HTR-8/SVneo (cell line): ENCODE measurements at places on chromosomes 7 and 10.

- DNase-seq, result no peak
These were observed 24.2 kb downstream of the MGMT start for GRCh38 chr10:129491123-129491734.

GRCh38 chr10:24545585-24545984 lies 178.1 kb downstream of the ARHGAP21 start:
- no peak for DNase-seq

DNA sequence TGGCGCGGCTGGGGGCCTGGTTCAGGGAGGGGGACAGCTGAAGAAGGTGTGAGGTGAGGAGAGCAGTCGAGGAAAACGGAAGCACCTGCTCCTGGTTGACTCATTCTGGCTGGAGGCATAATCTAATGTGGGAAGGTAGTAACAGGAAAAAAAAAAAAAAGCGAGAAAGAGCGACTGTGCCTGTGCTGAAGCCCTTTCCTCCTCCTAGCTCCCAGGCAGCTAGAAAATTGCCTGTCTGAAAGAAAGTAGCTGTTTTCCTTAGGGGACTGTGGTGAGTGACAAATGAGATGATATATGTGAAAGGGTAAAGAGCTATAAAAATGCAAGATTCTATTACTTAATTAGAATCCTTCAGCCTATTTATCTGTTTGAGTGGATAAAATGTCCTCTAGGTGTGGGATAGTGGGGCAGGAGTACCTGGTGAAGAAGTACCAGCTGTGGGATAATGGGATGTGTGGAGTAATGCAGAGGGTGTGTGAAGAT lies 4.9 kb upstream of the MEST start:
- DNase-seq, result no peak

DNA sequence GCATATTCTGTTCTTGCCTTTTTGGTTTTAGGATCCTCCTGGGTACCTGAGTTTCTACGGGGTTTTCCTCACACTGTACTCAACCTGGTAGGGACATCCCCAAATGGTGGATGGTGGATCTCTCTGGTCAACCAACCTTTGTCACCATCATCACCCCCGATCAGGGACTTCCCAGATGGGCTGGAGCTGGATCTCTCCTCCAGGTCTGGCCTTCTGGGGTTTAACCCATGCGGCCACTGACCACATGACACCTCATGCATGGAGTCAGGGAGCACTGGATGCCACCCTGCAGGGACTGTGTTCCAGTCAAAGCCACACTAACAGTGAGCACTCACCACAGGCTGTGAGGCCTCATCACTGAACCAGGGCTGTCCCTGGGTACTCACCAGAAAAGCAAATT lies 80.0 kb downstream of the CELF2 start:
- DNase-seq, result no peak

- DNase-seq, result no peak
These were observed 95.3 kb downstream of the CACNA2D1 start for GRCh38 chr7:82348251-82348650.

- DNase-seq, result no peak
These were observed 45.1 kb upstream of the INPP5A start for GRCh38 chr10:132492323-132493025.

DNA sequence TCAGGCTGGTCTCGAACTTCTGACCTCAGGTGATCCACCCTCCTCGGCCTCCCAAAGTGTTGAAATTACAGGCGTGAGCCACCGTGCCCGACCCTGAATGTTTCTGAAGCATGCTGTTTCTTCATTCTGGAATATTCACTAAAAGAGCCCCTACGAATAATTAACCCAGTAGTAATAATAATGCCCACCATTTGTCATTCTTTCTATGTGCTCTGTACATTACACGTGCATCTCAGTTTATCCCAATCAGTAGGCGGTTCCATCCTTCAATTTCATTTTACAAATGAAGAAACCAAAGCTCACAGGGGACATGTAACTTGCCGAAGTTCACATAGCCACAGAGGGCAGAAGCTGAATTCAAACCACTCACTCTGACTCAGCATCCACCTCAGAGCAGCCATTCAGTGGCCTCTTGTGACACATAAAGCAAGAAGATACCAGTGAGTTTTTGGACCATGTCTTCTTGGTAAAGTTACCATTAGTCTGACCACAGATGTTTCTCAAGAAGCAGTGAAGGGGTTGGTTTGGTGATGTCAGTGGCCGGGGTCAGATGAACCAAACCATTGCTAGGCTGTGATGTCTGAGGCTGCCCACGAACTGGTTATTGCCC lies 71.9 kb upstream of the DUSP5 start:
- no peak for DNase-seq

DNA sequence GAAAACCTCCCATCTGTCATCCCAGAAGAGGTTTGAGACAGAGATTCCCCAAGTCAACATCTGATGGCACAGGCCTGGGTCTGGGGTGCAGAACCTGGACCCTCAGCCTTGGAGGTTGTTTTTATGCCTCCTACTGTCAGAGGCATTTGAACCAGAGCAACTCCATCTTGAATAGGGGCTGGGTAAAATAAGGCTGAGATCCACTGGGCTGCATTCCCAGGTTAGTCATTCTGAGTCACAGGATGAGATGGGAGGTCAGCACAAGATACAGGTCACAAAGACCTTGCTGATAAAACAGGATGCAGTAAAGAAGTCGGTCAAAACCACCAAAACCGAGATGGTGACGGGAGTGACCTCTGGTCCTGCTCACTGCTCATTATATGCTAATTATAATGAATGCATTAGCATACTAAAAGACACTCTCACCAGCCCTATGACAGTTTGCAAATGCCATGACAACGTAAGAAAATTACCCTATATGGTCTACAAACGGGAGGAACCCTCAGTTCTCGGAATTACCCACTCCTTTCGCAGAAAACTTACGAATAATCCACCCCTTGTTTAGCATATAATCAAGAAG lies 92.0 kb downstream of the ITGA8 start:
- no peak for DNase-seq

DNA sequence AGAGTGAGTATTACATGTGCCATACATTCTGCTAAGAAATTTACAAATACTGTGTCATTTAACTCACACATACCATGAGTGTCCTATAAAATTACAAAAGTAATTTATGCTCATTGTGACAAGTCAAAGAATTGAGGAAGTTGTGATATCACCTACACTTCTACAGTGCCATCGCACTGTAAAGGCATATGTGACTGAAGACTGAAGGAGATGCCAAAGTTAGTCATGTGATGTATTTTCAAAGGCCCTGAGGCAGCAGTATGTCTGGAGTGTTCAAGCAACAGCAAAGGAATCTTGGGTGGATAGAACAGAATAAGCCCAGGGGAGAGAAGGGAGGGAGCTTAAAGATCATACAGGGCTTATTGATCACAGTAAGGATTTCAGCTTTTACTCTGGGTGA lies 176.8 kb downstream of the WNT2 start:
- no peak for DNase-seq

DNA sequence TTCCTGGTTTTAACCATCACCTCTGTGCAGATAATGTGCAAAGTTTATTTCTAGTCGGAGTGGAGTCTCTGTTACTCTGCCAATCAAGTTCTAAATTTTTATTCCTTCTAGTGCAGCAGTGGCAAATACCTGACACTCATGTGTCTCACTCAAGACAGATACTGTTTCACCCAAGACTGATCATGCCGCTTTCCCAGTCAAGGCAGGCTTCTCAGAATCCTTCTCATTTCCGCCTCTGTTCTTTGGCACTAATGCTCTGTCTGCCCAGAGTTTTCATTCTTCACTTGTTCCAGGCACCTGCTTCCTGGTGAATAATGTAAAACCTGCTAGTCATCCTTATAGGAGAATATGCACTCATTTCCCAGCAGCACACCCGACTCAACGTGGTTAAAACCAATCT lies 24.7 kb downstream of the MET start:
- DNase-seq, result no peak

GRCh38 chr10:72105710-72106109 lies 17.4 kb upstream of the SPOCK2 start:
- no peak for DNase-seq
